ENCODE measurements at places on chromosomes 6 and 20.

DNA sequence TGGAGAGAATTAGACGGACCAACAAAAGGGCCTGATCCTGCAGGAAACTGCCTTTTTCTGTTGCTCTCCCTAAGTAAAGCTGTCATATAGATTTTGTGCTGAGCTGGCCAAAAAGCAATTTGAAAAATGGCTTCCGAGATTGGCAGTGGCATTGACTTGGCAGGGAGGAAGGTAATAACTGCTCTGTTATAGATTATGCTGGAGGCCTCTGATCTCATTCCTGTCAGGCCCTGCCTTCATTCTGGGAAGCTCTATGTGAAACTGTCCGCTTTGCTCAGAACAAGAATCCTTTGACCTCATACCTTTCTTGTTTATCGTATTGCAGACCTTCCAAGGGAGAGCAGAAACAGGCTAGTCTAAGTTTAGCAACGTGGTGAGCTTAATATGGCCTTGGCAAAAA lies 234.4 kb downstream of the PHACTR1 start:
- no peak for DNase-seq

DNA sequence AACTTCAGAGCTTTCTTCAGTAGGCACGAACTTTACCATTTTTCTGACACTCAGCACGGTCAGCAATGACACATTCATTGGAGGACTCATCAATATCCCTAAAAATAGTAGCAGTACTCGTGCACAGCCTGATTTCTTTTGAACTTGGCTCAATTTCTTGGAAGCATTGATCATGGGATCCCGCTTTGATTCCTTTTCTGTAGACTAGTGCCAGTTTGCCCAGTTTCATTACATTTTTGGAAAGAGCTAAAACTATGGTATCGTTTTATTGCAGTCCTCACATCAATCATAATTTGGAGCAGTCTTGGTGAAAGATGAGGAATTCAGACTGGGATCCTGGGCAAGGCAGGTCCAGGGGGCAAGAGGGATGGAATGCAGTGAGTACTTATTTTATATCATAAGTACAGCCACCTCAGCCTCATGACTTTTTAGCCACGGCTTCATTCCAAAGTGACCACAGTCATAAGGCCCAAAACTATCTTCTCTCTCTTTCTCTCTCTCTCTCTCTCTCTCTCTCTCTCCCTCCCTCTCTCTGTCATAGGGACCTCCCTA lies 170.9 kb upstream of the AKAP12 start:
- DNase-seq: no peak

DNA sequence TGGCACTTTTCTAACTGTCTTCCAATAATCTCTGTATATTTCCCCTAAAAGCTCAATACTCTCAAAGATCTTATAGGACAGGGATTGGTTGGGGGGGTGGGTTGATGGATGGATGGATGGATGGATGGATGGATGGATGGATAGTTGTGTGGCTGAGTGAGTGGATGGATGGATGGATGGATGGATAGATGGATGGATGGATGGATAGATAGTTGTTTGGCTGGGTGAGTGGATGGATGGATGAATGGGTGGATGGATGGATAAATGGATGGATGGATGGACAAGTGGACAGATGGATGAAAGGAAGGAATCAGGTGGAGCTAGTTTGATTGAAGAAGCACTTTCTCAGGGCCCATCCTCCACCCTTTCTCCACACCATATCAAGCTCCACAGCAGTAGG lies 388.8 kb downstream of the CDC5L start:
- DNase-seq: no peak

- no peak for DNase-seq
Observed at GRCh38 chr6:158223926-158224325, 55.8 kb downstream of the GTF2H5 start.

DNA sequence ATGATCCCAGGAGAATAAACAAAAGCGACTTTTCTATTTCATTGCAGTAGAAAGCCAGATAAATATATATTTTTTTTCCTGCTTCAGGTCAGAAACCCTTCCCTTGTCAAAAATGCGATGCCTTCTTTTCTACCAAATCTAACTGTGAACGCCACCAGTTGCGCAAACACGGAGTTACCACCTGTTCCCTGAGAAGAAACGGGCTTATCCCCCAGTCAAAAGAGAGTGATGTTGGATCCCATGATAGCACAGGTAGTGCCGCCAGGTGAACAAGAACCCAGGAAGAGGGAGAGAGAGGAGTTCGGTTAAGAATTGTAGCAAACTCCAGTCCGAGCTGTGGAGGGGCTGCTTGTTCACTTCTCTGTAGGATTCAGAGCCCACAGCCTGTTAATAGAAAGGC lies 72.6 kb downstream of the SSR1 start:
- DNase-seq: no peak

DNA sequence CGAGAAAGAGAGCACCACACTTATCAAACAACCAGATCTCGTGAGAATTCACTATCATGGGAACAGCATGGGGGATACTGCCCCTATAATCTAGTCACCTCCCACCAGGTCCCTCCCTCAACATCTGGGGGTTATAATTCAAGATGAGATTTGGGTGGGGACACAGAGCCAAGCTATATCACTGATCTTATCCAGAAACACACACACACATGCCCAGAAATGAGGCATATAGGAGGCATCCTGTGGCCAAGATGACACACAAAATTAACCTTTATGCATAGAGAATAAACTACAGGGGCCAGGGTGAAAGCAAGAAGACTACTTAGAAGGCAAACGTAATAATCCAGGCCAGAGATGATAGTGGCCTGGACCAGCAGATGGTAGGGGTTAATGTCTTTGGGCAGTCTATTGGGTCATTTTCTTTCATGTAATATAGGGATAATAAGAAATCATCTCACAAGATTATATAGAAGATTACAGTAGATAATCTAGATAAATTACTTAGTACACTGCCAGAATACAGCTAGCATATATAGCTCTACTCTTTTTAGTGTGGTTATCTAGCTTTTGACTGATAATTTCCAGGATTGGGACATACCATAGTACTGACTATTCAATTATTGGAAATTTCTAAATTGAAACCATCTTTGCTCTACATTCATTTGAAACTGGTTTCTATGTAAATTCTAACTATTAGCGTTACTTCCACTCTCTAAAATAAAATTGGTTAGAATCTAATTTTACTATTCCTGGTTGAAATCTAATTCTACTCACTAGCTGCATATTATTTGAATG lies 20.0 kb downstream of the RNF144B start:
- DNase-seq: no peak

DNA sequence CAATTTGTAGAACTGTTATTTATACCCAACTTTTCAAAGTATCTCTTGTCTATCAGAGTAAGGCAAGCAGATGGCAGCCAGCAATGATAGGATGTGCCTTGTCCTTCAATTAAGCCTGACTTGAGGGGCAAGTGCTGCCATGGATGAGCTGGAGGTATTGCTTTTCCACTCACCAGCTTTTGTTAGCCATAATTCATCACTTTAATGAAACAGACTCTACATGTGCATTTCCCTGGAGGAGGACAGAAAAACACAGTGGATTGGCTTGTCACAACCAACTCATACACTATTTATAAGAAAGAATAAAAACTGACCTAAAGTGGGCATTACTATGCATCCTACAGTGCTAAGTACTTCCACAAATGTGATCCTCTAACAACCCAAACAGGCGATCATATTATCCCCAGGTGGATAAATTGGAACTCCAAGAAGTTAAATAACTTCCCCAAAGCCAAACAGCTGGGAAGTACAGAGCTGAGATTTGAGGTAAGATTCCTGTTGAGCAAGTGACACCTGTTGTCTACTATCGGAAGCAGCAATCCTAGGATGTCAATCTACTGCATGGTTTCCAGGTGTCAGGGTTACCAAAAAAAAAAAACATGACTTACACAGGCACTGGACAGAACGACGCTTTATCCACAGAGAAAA lies 73.9 kb upstream of the NRSN1 start:
- no peak for DNase-seq

GRCh38 chr20:19254956-19255355 lies 42.5 kb downstream of the SLC24A3 start:
- no peak for DNase-seq

DNA sequence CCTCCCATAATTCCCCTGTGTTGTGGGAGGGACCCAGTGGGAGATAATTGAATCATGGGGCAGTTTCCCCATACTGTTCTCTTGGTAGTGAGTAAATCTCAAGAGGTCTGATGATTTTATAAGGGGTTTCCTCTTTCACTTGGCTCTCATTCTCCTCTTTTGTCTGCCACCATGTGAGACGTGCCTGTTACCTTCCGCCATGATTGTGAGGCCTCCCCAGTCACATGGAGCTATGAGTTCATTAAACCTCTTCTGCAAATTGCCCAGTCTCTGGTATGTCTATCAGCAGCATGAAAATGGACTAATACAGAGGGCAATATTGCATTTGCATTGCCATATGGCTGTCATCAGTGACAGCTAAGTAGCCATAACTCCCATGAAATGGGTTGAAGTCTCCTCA lies 63.2 kb downstream of the ZNF217 start:
- no peak for DNase-seq

DNA sequence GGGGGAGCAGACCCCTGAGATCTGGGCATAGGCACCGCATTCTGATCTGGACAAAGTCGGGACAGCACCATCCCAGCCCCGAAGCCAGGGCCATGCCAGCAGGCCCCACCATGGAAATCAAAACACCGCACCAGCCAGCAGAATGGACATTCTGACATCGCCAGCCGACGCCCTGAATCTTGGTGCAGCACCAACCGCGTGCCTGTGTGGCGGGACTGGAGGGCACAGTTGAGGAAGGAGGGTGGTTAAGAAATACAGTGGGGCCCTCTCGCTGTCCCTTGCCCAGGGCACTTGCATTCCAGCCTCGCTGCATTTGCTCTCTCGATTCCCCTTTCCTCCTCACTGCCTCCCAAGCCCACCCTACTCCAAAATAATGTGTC lies 2.0 kb downstream of the NNAT start:
- DNase-seq: no peak

DNA sequence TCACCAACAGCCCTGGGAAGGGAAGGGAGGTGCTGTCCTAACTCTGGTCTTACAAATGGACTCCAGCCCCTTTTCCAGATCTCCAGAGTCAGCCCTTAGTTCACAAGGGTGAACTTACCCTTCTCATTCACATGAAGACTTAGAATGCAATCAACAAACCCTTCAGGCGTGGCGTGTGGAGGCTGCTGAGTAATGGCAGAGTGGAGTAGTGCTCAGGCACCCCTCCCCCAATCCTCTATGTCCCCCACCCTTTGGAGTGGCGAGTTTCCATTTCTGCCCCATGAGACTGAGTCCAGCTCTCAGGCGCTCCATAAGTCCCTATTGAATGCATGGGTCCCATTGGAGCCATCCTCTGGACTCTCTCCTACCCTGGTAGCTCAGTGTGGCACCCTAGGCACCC lies 3.3 kb downstream of the SNAI1 start:
- DNase-seq: no peak

- no peak for DNase-seq
Observed at GRCh38 chr20:24961384-24962181, 12.5 kb downstream of the CST7 start.

GRCh38 chr20:59462249-59462648 lies 142.1 kb upstream of the PHACTR3 start:
- DNase-seq: no peak

- DNase-seq: no peak
Observed at GRCh38 chr20:6000871-6001270, 50.4 kb downstream of the MCM8 start.

DNA sequence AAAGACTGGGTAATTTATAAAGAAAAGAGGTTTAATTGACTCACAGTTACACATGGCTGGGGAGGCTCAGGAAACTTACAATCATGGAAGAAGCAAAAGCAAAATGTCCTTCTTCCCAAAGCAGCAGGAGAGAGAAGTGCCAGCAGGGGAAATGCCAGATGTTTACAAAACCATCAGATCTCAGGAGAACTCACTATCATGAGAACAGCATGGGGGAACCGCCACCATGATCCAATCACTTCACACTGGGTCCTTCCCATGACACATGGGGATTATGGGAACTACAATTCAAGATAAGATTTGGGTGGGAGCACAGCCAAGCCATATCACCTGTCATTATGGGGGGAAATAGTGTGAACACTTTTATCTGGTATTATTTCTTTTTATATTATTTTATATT lies 557.2 kb downstream of the EYS start:
- DNase-seq: no peak

DNA sequence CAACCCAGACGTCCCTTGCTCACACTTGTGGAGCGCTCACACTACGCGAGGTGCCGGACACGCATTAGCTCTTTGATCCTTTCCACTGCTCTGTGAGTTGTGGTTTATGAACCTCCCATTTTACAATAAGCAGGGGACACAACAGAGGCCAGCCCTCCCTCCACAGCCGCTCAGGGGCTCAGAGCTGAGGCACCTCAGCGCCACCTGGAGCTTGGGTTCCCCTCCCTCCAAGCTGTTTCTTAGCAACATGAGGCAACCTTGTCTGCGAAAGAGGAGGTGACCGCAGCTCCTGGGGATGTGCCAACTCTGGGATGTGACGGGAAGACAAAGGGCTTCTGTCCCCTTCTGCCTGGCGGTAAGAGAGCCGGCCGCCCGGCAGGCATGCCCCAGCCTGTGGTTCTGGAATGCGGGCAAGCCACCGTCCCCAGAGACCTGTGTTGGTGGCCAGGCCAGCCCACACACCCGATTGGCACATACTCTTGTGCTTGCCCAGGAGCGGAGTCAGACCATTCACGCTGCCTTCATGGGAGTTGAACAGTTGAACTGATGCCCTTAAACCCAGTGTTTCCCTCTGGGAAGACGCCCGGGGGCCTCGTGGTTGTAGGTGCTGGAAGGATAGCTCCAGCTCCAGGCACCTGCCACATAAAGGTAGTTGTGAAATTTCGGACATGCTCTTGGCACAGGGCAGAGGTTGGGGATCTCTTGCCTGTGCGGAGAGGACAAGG lies 44.5 kb downstream of the RBM38 start:
- DNase-seq: no peak

- DNase-seq: no peak
Observed at GRCh38 chr6:31711233-31711632, 3.9 kb upstream of the LY6G6D start.

GRCh38 chr6:43250992-43251373 lies 7.7 kb downstream of the TTBK1 start:
- DNase-seq: no peak

DNA sequence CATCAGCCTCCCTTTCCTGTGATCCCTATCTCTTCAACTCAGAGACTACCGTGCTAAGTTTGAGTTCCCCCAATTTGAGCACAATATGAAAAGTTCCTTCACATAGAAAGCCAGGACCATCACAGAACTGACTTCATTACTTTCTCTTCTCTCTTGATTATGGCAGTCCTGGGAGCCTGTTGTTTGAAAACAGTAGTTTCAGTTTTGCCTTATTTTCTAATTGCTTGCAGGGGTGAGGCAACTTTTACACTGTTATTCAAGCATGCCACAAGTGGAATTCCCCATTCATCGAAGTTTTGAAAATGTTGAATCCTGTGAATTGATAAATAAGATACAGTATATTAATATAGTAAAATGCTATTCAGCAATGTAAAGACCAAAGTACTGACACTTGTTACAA lies 569.7 kb upstream of the MARCKS start:
- DNase-seq: no peak

Data from HEK293T (cell line).